ENCODE measurements at places on chromosomes 12 and 14. TPM values are rescaled to one million over a fixed set of nuclear protein-coding genes. Genes with fewer than 3 reads are reported as not detected.

ANKRD33 gene
- 0.29 TPM for total RNA-seq

ANO4 gene
- total RNA-seq = not detected

ZNF891 gene
- 0.98 TPM for total RNA-seq

OAS2 gene
- 3.3 TPM for total RNA-seq

RIPK3 gene
- total RNA-seq = 4.9 TPM

Measured in vein endothelial cell (primary cell).